ENCODE measurements at places on chromosomes 7 and 10.
A peak's percentile ranks its signal among the peaks of the same experiment; 100 is the strongest.

DNA sequence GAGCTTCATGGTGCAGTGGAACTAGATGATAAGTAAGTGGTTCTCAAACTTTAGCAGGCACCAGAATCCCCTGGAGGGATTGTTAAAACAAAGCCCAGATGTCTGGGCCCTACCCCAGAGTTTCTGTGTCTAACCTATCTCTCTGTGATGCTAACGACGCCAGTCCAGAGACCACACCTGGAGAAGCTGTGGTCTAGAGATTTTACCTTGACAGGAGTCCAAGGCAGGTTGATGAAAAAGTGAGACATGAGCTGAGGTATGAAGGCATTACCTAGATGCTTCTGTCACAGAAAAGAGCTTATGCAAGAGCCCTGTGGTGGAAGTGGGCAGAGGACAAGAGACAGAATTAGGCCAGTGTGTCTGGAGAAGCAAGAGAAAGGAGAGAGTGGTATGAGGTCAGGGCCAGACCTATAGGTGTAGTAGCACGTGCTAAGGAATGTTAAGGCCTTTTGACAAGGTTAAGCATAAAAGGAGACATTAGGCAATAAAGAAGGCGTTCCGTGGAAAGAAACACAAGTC, 184.3 kb upstream of the TCF7L2 start:
- DNase-seq: no peak

- DNase-seq: no peak
Measured at GRCh38 chr7:44772440-44772839, 23.8 kb downstream of the ZMIZ2 start.

GRCh38 chr10:770975-771374, 81.5 kb upstream of the DIP2C start:
- no peak for DNase-seq

GRCh38 chr7:64947252-64948000, 43.4 kb downstream of the ZNF117 start:
- no peak for DNase-seq

GRCh38 chr10:90987383-90987782, 66.5 kb upstream of the ANKRD1 start:
- DNase-seq: no peak

- DNase-seq: no peak
Measured at GRCh38 chr10:95788830-95789229, 32.9 kb downstream of the ENTPD1 start.

DNA sequence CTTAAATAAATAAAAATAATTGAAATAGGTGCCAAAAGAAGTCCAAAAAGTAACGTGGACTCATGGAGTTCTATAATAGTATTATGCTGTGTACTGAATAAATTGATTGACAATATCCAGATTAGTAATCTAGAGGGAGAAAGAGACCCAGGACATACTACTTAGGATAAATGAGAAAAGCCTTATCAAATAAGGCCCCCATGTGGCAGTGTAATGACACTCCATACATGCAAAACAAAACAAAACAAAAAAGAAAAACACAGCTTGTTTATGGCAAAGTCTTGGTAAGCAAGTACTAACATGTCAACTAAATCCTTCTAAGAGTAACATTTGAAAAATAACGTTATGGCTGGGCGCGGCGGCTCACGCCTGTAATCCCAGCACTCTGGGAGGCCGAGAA, 3.6 kb upstream of the RUNDC3B start:
- DNase-seq: no peak

- DNase-seq: no peak
Measured at GRCh38 chr7:74185636-74186035, 11.5 kb downstream of the EIF4H start.

- DNase-seq: no peak
Measured at GRCh38 chr10:131636116-131636515, 264.7 kb upstream of the PPP2R2D start.

DNA sequence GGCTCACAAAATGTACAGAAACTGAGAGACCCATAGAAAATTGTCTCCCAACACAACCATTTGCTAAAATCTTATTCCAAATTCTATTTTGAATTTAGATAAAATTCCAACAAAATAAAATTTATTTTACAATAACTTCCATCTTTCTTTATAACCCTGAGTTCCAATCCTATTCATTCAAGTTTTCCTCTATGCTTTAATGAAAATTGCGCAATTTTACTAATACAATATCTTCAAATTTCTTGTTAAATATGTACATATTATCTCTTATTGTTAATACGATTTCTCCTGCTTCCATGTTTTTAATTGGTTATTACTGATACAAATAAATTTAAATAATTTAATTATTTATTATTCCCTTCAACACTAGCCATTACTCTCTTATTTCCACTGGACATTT, 645.2 kb upstream of the COBL start:
- no peak for DNase-seq

- peak; percentile 96 for DNase-seq
Measured at GRCh38 chr7:73557397-73558257, at the start of gene BCL7B. BCL7B (minus strand) TSS chr7:73557690; CDS start chr7:73557578, 112 bp downstream.

DNA sequence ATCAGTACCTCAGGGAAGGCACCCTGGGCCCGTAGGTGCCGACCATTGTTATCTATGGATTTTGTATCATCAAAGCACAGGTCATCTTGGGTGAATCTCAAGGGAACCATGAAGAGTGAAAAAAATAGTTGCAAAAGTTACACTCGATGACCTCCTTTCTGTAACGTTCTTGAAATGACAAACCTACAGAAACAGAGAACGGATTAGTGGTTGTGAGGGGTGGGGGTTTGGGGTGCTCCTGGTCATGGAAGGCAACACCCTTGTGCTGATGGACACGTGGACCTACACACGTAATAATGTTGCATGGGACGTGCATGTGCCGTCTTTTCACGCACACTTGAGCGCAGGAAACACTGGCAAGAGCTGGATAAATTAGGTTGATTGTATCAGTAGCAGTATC, 655.9 kb downstream of the SDK1 start:
- DNase-seq: no peak

- no peak for DNase-seq
Measured at GRCh38 chr7:49479441-49479840, 294.0 kb upstream of the VWC2 start.

- peak; percentile 52 for DNase-seq
Measured at GRCh38 chr7:37284805-37285231, 163.8 kb downstream of the ELMO1 start.

- DNase-seq: no peak
Measured at GRCh38 chr10:99731306-99732032, 458 bp downstream of the COX15 start.

DNA sequence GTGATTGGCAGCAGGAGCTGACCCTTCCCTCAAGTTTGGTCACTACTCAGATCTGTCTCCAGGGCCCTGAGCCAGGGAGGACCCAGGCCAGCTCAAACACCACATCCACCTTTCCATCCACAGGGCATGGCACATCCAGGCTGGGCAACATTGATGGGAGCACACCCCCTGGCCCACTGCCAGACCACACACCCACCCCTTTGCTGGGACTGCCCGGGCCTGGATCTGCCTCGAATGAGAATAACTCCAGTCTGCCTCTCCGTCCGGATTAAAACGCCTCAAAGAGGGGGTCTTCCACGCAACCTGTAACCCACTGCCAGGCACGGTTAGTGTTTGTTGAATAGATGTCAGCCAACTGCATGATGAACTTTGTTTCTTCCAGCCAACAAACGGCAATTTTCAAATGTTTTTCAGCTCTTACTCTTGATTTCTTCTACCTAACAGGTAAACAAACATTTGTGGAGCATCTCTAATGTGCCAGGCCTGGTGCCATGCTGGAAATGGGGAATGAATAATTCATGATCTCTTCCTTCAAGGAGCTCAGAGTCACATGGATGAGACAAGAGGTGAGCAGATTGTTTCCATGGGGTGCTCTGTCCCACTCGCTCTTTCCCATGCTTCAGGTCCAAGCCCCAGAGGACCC, 41.0 kb upstream of the CHST15 start:
- DNase-seq: no peak

- no peak for DNase-seq
Measured at GRCh38 chr7:66739477-66739876, 1.1 kb upstream of the RABGEF1 start.

GRCh38 chr7:84688671-84689070, 494.1 kb upstream of the SEMA3A start:
- no peak for DNase-seq

DNA sequence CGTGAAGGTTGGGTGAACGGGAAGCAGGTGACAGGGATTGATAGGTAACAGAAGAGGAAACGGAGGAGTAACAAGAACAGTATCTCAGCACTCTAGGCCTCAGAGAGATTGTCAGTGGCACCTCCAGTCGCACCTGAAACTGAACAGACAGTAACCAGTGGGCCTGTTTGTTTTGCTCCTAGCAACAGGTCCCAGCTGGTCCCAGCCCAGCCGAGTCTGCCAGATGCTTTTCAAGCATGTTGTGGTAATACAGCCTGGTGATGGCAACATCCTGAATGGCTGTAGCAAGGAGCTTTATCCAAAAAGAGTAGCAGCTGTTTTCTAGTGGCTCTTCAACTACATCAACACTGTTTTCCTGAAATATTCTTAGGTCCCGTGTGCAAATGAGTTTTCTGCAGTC, 4.7 kb downstream of the CACNB2 start:
- no peak for DNase-seq

GRCh38 chr7:104482362-104483037, 154.1 kb downstream of the LHFPL3 start:
- DNase-seq: no peak

DNA sequence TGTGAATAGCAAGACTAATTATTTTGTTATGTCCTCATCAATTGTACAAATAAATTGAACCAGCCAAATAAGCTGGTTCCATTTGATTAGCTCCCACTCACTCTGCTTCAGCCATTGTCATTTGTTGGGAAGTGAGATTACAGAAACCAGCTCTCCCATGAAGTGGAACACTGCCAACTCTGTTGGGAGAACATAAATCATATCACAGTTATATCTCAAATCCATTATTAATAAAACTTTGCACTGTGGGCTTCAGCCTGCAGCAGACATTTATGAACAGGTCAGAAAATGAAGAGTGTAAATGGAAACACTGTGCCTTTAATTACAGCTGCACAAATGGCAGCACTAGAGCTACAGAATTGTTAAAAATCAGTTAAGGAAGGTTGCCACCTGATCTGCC, 46.7 kb upstream of the TEX47 start:
- DNase-seq: no peak

GRCh38 chr10:88592906-88593305, 6.3 kb downstream of the LIPJ start:
- no peak for DNase-seq

DNA sequence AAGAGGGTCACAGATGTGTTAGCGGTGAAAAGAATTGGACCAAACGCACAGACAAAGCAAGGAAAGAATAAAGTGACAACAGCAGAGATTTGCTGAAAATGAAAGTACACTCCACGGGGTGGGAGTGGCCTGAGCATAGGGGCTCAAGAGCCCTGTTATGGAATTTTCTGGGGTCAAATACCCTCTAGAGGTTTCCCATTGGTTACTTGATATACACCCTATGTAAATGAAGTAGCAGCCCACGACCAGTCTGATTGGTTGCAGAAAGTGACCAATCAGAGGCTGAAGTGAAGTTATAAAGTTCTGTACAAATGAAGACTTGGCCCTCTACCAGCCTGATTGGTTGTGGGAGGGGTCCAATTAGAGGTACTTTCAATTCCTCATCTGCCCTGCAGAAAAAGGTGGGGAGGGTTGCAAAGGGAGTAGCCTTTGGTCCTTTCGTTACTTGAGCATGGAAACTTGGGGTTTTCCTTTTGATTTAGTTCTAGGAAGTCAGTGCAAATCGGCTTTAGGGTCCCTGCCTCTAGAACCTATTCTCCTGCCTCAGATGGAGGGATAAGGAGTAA, 125.6 kb upstream of the PRPS1L1 start:
- DNase-seq: no peak
